SK-MEL-5 (cell line): ENCODE measurements at places on chromosomes 3 and 15. TPM values are rescaled to one million over a fixed set of nuclear protein-coding genes. Genes with fewer than 3 reads are reported as not detected.

The HHATL gene
- total RNA-seq: not detected in 2 replicates

The LYZL4 gene
- not detected in 2 replicates for total RNA-seq

DNA sequence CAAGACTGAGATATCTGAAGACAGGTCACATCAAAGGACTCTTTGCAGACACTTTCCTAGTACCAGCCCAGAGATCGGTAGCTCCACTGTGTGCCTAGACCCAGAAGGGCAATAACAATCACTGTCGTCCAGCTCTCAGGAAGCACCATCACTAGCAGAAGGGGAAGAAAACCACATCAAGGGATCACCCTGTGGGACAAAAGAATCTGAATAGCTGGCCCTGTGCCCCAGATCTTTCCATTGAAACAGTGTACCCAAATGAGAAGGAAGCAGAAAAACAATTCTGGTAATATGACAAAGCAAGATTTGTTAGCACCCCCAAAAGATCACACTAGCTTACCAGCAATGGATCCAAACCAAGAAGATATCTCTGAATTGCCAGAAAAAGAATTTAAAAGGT, 404.4 kb upstream of the NECTIN3 start:
- no peak for DNase-seq

DNA sequence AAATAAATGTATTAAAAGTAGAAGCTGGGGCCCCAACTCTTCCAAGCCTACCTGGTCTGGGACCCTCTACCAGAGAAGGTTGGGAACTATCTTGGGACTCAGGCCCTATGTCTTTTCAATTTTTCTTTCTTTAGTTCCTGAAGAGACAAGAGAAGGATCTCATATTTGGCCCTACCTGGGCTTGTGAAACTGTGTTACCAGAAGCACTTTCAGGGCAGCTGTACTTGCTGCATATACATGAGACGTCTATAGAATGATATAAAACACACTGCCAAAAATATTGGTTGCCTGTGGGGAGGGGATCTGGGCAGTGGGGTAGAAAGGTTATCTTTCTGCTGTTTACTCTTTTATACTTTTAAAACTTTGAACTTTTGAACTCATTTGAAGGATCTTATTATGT, 604 bp upstream of the EPB42 start:
- no peak for DNase-seq

The CCR9 gene
- not detected in 2 replicates for total RNA-seq

GRCh38 chr3:99708207-99708745, 69.9 kb downstream of the COL8A1 start:
- DNase-seq: no peak

DNA sequence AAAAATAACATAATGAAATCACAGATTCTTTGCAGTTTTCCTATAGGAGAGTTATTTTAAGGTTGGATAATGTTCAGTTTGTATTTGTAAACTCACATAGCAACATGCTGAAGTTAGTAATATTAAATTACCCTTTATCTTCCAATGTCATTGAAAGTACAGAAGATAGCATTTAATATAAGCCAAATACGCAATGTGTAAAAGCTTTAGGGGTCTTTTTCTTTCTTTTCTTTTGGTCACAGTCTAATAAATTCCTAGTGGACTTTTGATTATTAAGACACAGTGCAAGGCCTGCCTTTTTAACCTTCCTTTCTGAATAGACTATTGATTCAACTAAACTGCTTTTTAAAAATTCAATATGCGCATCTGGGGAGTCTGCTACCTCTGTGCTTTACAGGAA, 79.3 kb downstream of the OTOL1 start:
- DNase-seq: no peak

DNA sequence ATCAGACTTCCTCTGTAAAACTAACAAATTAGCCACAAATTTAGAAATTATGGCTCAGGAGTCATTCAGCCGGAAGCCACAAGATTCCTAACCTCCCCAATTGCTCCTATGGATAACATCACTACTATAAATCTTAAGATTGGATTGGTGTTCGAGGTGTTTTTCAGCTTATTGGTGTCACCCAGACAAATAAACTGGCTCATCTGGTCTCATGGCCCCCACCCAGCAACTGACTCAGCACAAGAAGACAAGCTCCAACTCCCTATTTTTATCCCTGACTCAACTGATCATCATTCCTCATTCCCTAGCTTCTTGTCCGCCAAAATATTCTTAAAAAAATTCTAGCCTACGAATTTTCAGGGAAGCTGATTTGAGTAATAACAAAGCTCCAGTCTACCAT, 135.1 kb upstream of the STRIT1 start:
- DNase-seq: no peak

- no peak for DNase-seq
Measured at GRCh38 chr3:11238060-11238459, 34.1 kb upstream of the ATG7 start.

GRCh38 chr3:733313-733712, 359.5 kb upstream of the CNTN6 start:
- no peak for DNase-seq

The GOLGA6L7 gene
- total RNA-seq: not detected in 2 replicates

- DNase-seq: no peak
Measured at GRCh38 chr3:15007681-15008141, 57.4 kb downstream of the MRPS25 start.

The ECE2 gene
- not detected in 2 replicates for total RNA-seq

The CHRNB4 gene
- 0.05 and 0.08 TPM in 2 replicates for total RNA-seq

- no peak for DNase-seq
Measured at GRCh38 chr15:97968380-97968779, 7.9 kb downstream of the ARRDC4 start.
